ENCODE measurements at places on chromosomes 7 and 10.

GRCh38 chr7:21675255-21675654, 132.4 kb downstream of the DNAH11 start:
- DNase-seq, result no peak

DNA sequence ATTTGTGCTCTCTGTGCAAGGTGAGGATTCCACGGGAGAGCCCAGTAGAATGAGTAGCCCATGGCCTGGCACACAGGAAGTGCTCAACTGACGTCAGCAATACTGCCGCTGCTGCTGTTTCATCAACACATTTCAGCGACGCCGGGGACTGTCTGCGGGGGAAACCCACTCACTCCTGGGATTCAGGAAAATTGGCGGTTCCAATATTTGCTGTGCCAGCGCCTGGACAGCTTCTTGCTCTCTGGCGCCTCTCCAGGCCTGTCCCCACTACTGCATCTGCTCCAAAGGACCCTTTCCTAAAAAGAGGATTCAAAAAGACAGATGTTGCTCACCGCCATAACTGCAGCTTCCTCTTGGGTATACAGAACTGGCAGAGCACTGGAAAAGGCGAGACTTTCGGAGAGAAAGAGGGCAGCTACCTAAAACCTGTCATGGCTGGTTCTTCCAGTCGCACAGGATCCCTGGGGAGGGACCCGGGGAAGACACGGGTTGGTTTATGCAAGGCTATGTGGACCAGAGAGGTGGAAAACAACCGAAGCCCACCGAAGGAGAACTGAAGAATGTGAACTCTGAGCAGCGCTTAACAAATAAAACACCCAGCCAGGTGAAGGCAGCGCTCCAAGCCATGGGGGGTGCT, 39.7 kb upstream of the ENO4 start:
- DNase-seq, result no peak

GRCh38 chr10:31833753-31834152, 94.9 kb downstream of the ARHGAP12 start:
- DNase-seq, result no peak

DNA sequence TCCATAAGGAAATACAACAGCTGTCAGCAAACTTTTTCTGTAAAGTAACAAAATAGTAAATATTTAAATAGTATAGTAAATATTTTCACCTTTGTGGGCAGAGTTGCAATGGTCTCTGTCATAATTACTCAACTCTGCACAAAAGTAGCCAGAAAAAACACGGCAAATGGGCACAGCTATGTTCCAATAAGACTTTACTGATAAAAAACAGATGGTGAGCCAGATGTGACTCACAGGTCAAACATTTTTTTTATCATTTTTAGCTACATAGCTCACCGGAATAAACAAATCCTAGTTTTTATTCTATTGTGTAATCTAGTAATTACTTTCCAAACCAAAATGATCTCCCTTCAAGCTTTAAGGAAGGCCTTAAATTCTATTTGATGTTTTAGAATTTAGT, 55.3 kb downstream of the NCAPG2 start:
- DNase-seq, result peak; percentile 22

DNA sequence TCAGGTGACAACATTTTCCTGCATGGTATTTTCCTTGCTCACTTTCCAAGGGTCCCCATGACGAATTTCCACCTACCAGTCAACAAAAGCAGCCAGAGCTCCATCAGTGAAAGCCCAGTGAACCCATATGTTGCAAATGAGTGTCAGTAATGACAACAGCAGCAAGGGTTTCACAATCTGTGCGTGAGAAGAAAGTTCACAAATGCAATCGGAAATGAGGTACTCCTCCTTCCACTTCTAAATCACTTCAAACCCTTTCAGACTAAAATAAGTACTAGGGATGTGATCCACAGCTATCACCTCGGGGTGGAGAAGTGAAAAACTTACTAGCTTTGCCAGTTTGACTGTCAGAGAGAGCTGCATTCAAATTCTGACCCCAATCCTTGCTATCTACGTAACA, 55.6 kb upstream of the BET1 start:
- DNase-seq, result no peak
